Naive thymus-derived CD8-positive, alpha-beta T cell (primary cell): ENCODE measurements at places on chromosomes 4 and X.

GRCh38 chrX:12844319-12844718, 22.6 kb upstream of the TLR7 start:
- DNase-seq, result no peak

DNA sequence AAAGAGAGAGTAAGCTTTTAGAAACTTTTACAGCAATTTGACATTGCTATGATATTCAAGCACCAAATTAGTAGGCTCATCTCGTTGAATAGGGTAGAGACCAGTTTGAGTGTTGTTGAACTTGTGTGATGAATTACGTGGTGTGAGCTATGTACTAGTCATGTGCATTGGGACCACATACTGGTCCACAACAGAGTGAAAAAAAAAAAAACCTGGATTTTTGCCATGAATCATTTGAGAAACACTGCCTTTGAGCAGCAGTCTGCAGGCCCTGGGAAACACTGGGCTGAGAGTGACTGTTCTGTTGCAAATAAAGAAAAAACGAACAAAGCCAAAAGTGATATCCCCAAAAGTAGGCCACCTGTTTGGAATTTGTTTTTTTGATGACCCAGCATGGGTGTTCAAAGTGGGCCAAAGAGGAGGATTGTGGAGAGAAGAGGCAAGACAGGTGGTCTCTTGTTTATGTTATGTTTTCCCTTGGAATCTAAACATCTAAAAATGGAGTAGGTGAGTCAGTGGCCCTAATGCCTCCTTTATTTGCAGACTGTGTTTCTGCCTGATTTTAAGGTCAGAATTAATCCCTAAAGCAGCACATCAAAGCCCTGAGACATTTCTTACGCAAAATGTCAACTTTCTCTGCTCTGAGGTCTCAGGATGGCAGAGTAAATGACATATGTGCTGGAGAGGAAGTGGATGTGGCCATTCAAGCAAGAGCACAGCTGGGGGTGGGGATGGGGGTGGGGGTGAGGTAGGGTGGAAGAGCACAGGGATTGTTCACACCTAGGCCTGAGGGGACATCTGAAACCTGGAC, 33.5 kb downstream of the TAF7L start:
- DNase-seq, result no peak

GRCh38 chrX:118513120-118513898, 17.7 kb downstream of the DOCK11 start:
- DNase-seq, result no peak

- DNase-seq, result no peak
Observed at GRCh38 chrX:113529426-113530013, 688.9 kb upstream of the AMOT start.

GRCh38 chrX:130575831-130576389, 174.1 kb downstream of the RBMX2 start:
- DNase-seq, result no peak
